ENCODE measurements at places on chromosomes 1 and 21. TPM values are rescaled to one million over a fixed set of nuclear protein-coding genes. Genes with fewer than 3 reads are reported as not detected.

GRCh38 chr1:51410568-51411460, 80.5 kb upstream of the TTC39A start:
- H3K27me3 ChIP-seq, result no peaks in the 10 kb centered on the region
- DNase-seq, result no peak
- no peak overlapping the region for H3K27ac ChIP-seq
- no peaks in the 10 kb centered on the region for H3K4me1 ChIP-seq
- H3K4me3 ChIP-seq, result no peak overlapping the region

DNA sequence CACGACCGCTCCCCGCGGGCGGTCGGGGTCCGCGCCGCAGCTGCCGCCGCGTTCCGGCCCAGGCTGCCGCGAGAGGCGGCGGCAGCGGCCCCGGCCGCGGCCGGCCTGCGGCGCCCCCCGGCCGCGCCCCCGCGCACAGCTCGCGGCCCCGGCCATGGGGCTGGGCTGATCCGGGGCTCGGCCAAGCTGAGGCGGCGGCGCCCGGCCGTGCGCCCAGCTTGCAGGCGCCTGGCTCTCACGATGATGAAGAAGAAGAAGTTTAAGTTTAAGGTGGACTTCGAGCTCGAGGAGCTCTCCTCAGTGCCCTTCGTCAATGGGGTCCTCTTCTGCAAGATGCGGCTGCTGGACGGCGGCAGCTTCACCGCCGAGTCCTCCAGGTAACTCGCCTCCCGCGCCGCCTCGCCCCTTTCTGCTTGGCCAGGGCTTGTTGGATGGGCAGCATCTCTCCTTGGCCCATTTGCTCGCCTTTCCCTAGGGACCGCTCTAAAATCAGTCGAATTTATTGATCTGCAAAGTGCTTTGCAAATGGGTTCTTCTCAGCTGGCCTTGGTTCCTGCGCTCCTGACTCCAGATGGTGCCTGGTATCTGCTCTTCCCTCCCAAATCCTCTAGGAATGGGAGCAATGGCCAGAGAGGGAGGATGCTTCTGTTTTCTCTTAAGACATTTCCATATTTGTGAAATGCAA, 431 bp downstream of the EEIG2 start:
- peak; percentile 52 for DNase-seq
- peak overlapping the region; percentile 33 for H3K27ac ChIP-seq
- no peaks in the 10 kb centered on the region for H3K36me3 ChIP-seq
- peak overlapping the region; percentile 61 for H3K4me3 ChIP-seq
- peaks cover 28% of the 10 kb centered on the region for H3K4me1 ChIP-seq

- H3K4me1 ChIP-seq, result no peaks in the 10 kb centered on the region
- no peak overlapping the region for H3K27ac ChIP-seq
- no peak overlapping the region for H3K4me3 ChIP-seq
Measured at GRCh38 chr21:28754127-28754611, 238.5 kb downstream of the LTN1 start.

FCGR3A gene
- total RNA-seq, result 0.58 TPM

F13B gene
- not detected for total RNA-seq
